HT1080 (cell line): ENCODE measurements at places on chromosomes 11 and 22. TPM values are rescaled to one million over a fixed set of nuclear protein-coding genes. Genes with fewer than 3 reads are reported as not detected.

Gene RFPL2
- total RNA-seq = not detected in 2 replicates

GRCh38 chr11:45968901-45969300, 46.4 kb downstream of the LARGE2 start:
- DNase-seq = no peak

GRCh38 chr11:95068549-95068948, 1.8 kb downstream of the SRSF8 start:
- DNase-seq = peak; percentile 97

GRCh38 chr22:38755155-38755910, 465 bp downstream of the SUN2 start:
- DNase-seq = peak; percentile 72

GRCh38 chr11:115610908-115611307, 106.7 kb upstream of the CADM1 start:
- DNase-seq = no peak

- DNase-seq = no peak
These were observed 19.6 kb downstream of the NAT10 start for GRCh38 chr11:34124885-34125668.

DNA sequence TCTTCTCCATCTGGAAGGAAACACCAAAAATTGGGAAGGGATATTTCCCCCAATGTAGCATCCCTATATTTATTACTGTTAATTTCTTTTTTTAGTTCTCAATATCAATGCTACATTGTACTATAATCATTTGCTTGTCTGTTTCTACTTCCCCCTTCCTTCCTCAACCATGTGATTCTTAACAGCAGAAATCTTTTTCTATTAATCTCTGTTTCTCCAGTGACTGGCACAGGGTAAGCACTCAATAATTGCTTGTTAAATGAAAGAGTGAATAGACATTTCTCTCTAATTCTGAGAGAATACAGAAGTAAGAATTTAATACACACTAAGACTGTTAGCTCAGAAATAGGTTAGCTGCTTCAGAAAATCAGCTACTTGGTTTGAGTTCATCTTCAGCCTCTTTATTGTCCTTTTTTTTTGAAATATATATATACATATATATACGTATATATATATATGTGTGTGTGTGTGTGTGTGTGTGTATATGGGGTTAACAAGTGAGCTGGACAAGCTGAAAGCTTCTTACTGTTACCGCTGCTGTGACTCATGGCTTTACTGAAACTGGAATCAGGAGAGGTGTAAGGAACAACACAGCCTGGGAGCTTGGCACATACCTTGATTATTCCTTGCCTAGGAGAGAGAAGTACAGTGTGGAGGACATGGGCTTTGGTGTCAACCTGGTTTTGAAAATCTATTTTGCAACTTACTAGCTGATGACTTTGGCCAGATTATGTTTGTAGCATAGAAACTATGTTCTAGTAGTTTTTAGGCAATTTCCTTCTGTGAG, 26.2 kb upstream of the PDE3B start:
- no peak for DNase-seq

DNA sequence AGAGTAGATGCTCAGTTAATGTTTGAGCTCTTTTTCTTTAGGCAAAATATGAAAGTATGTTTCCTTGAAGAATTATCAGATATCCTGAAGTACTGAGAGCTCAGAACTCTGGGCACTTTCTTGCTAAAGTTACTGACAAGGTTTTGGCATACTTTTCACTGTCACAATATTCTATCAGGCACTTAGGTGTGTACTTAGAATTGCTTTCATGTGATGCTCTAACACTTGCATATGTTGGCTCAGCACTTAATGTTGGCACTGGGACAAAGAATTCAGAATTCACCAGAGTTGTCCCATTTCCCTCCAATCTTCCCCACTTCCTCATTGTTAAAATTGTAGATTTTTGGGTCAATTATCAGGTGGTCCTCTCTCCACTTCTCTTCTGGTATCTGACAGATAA, 5.0 kb downstream of the MMP20 start:
- DNase-seq = no peak
